NCI-H524 (cell line): ENCODE measurements at places on chromosomes 3 and 15.
A peak's percentile ranks its signal among the peaks of the same experiment; 100 is the strongest.

- no peak for DNase-seq
These were observed 10.0 kb downstream of the PRKCD start for GRCh38 chr3:53171064-53171418.

GRCh38 chr15:33069161-33069560, 125.4 kb downstream of the FMN1 start:
- no peak for DNase-seq

GRCh38 chr3:103136621-103137020, 701.8 kb downstream of the ZPLD1 start:
- DNase-seq, result no peak

- DNase-seq, result no peak
These were observed 3.6 kb upstream of the DNAJB8 start for GRCh38 chr3:128470134-128470899.

DNA sequence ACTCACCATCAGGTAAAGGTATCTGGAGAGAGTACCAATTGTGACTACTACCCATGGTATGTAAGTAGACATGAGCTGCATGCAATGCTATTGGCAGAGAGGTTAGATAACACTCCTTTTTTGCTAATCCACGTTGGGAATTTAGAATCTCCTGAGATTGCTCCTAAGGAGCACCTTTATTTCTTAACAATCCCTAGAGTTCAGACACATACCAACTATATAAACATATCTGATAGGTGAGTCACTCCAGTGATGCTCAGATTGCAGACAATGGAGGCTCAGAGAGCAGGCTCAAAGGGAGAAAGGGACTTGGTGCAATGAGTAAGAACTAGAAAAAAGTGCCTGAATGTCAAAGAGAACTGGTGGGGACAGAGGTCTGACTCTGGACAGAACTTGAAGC, 47.0 kb upstream of the LRRFIP2 start:
- DNase-seq, result no peak

DNA sequence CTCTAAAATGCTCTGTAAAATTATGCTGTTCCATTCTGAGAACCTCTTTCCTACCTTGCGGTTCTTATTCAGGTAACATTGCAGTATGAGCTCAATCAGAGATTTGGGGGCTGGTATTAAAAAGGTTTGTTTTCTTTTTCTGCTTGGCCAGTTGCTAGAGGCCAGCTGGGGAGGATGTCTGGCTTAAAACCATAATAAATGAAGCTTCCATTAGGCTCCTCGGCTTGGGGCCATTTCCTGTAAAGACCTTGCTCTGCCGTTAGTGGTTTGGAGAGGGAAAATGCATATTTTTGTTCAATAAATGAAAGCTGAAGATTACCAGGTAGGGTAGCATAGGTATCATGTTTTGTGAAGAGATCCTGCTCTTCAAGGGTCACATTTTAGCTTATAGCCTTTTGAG, 55.2 kb downstream of the MCTP2 start:
- DNase-seq, result no peak

DNA sequence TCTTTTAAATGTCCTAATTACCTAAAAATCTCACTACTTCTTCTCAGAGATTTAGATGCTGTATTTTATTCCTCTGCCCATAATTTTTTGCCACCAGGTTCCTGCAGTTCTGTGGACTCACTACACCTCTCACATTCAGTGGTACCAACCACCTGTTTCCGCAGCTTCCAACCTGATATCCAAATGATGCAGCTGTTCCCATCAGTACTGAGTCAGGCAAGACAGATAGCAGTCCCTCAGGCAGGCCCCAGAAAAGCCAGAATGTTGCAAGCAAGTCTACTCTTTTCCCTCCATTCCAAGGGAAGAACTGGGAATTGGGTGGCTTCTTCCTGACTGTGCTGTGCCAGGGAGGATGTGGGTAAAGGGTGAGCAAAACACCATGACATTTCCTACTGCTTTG, 39.0 kb downstream of the MNS1 start:
- no peak for DNase-seq

GRCh38 chr3:154568064-154568463, 138.1 kb upstream of the GPR149 start:
- DNase-seq, result no peak

DNA sequence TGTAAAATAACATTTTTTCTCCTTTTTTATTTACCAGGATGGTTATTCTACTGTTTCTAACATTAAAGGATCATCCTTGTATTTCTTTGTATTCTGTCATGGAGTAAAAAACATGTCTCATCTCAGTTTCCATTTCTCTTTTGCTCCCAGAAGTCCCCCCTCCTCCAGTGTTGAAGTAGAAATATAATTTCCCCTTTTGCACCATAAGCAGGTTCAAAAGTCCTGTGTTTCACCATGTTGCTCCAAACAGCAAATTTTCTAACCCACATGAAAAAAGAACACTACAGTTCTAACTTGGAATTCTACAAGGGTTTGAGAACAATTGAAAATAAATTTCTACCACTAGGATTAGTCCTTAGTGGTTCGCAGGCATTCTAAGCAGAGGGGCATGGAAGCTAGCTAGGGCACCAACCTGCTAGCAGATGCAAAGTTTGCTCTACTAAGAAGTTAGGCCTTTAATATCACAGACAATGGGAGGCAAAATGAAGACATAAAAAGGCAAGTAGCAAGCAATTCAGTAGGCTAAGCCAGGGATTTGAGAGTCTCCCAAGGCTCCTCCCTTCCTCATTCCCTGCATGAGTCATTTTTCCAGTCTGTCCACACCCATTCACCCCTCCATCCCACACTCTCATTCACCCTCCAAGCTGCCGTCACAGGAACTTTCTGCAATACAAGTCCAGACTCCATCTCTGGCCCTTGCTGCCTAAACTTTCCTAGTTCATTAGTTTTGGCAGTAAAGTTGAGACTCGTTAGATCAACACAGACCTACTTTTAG, 2.3 kb upstream of the MBNL1 start:
- no peak for DNase-seq

GRCh38 chr3:140251678-140252077, 316.7 kb downstream of the CLSTN2 start:
- DNase-seq, result no peak

GRCh38 chr3:143226678-143227291, 107.2 kb downstream of the CHST2 start:
- no peak for DNase-seq

GRCh38 chr3:69236812-69237707, 114.7 kb upstream of the LMOD3 start:
- DNase-seq, result peak; percentile 5

DNA sequence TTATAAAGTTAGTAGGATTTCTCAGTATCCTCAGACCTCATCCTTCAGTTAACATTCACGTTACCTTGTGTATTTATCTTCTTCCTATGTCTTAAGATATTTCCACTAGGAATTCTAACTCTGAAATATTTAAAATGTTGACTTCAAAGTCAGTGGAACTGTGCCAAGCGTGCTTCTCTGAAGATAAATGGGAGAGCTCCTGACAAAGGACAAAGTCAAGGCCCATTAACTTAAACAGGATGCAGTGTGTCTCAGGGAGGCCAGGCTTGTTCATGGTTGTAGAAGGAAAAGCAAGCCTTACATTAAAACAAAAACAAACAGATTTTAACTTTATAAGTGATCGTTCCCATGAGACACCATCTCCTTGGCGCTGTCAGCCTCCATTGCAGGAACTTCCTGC, 41.5 kb downstream of the ABHD17C start:
- no peak for DNase-seq

- DNase-seq, result no peak
These were observed 1247.0 kb upstream of the EPHA6 start for GRCh38 chr3:95567346-95567745.

DNA sequence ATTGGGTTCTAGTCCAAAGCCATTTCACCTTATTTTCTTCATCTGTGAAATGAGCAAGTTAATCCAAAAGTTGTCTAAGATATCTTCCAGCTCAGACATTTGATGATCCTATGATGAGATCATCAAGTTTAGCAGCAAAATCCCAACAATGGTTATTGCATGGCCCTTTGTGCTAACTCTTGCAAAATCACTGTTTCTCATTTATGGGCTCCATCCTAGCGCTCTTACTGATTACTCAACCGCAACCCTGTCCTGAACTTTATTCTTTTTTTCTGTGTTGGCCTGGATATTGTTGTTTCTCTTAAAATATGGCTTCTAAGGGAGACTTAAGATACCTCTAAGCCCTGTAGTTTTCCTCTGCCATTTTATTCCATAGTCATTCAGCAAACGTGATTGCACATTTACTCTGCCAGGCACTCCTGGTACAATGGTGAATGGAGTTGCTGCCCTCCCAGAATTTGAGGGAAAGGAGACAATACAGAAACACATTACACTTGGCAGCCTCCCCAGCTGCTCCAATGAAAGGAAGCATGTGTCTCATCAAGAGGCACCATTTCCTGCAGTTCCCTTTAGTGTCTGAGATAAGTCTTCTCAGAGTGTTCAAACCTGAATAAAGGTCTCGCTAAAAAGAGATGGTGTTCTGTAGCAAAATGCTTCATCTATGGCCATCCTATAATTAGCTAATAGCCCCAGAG, 4.4 kb downstream of the GXYLT2 start:
- DNase-seq, result no peak

DNA sequence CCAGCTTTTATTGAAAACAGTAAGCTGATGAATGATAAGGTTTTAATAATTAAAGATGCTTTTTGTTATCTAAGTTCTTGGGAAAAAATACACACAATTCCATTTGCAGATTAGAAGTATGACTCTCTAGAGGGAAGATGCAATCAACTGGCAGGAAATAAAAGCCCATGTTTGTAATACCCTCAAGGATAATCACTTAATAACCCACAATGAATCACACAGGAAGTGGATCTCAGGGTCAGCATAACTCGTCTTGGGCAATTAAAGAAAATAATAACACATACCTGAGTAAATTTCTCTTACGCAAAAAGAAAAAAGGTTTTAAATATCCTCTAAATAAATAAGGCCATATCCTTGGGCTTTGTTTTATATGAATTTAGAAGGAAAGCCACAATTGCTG, 9.4 kb upstream of the EID1 start:
- DNase-seq, result peak; percentile 20

DNA sequence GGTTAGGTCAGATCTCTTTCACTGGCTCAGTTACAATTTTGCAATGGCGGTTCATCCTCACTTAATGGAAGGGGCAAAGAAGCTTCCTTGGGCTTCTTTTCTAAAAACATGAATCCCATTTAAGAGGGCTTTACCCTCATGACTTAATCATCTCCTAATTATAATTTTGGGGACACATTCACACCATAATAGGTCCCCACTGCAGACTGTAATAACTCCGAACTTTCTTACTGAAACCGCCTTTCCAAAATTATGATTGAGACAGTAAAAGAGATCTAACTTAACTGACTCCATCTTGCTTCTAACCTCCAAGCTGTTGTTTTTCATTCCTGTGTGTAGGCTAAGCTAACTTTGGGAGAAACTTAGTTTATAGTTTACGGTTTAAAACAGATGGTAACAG, 33.3 kb upstream of the C15orf39 start:
- no peak for DNase-seq

GRCh38 chr15:57198131-57198530, 178.2 kb upstream of the CGNL1 start:
- DNase-seq, result peak; percentile 10
